ENCODE measurements at places on chromosomes 7 and 10.

GRCh38 chr7:158569858-158570323 lies 17.7 kb downstream of the PTPRN2 start:
- DNase-seq: no peak

GRCh38 chr7:116805100-116805544 lies 57.3 kb upstream of the CAPZA2 start:
- peak; percentile 68 for DNase-seq

DNA sequence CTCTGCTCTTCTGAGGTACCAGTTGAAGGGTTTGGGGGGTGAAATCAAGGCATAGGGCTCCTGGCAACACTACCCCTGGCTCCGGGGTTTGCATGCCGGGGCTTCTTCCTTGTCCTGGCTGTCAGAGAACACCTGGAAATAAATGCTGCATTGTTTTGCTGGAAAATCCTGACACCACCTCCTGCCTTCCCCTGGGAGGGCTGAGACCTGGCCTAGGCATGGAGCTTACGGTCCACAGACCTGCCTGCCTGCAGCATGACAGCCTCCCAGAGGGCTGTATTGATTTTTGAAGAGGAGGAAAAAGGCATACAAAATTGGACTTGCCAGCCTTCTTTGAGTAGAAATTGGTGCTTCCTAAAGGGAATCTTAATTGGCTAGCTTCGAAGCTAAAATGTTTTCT lies 227.1 kb downstream of the MGMT start:
- DNase-seq: no peak

- DNase-seq: no peak
Measured at GRCh38 chr7:98995523-98996149, 117.3 kb downstream of the TRRAP start.

DNA sequence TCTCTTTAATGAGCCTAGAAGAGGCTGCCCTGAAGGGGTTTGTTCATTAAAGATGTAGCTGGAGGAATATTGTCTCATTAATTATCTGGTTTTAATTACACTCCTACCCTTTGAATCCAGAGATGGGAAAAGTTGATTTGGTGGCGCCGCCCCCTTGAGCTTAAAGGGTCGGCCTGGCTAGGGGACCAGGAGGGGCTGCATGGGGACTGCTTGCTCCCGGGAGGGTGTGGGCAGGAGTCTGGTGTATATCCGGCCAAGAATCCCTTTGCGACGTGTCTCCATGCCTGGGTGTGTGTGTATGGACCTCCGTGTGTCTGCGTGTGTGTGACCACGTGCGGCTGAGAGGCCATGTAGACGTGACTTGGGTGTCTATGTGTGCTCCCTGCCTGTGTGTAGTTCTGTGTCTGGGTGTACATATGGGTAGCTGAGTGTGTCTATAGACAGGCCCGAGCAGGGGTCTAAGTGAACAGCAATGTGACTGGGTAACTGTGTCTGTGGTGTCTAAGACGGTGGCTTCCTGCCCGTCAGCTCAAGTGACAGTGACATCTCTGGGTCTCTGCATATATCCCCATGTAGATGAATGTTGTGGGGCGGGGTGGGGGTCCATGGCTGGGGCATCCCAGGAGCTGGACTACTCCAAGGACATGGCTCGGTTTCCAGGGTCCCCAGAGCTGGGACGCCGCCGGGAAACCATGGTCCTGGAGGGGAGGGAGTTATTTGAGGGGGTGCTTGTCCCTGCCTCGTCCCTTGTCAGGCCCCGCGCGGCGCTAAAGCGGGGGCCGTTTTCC lies 10.7 kb downstream of the LBX1 start:
- no peak for DNase-seq

DNA sequence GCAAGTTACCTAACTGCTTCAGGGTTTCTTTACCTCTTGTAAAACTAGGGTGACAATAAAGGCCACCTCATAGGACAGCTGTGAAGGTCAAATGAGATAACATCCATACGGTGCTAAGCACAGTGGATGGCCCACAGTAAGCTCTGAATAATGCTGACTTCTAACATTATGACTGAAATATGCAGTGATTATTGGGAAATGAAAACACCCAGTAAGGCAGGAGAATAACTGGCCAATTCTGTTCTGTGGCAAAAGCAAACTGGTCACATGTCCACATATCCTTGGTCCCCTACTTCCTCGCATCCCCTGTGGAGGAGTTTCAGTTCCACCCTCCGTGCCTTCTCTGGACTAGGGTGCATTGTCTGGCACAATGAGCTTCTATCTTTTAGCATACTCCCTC lies 1.4 kb downstream of the CUBN start:
- no peak for DNase-seq

DNA sequence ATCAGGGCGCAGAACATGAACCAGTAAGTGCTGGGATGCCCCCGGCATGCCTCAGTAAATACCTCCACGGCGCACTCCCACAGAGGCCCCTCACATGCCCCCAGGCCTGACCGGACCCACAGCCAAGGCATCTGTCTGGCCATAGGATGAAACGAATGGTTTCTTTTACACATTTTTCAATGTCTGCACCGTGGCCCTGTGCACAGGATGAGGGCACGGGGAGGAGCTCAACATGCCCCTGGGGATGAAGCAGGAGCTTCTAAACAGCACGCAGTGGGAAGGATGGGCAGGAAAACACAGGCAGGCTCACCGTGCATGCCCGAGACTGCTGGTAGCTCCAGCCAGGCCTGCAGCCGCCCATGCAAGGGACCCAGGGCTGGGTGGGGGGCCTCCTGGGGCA lies 283.3 kb downstream of the TNS3 start:
- no peak for DNase-seq

- no peak for DNase-seq
Measured at GRCh38 chr10:101467286-101467770, 113.4 kb downstream of the BTRC start.

GRCh38 chr7:143516981-143517380 lies 39.3 kb downstream of the TAS2R41 start:
- no peak for DNase-seq

DNA sequence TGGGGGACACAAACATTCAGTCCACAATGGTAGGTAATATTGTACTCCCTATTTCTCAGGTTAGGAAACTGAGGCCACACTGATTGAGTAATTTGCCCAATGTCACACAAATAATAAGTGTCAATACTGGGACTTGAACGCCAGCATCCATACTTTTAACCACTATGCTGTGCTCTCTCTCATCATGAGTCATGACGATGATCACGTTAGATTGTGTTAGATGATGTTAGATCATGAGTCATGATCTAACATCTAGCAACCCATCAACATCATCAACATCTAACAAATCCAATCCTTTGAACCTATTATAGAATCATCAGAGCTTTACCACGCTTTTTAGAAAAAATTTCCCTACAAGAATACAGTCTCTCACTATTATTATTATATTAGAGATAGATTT lies 28.1 kb upstream of the HERPUD2 start:
- no peak for DNase-seq

DNA sequence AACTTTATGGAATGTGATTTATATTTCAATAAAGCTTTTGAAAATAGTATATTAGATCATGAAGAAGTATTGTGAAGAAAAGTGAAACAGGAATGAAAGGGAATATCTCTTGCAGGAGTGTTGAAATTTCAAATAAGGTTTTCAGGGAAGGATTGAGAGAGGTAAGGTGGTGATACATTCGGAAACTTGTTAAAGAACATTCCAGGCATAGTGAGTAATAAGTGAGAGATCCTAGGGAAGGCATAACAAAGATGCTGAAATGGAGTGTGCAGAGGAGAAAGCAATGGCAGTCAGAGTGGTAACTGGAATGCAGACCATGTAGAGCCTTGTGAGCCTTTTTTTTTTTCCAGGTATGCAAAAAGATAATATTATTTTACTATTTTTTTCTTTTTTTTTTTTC lies 4.1 kb downstream of the OR9A4 start:
- DNase-seq: no peak
